ENCODE measurements at places on chromosomes 6 and 20.
A peak's percentile ranks its signal among the peaks of the same experiment; 100 is the strongest.

- no peak for DNase-seq
These were observed 507.8 kb upstream of the CITED2 start for GRCh38 chr6:139882234-139882633.

DNA sequence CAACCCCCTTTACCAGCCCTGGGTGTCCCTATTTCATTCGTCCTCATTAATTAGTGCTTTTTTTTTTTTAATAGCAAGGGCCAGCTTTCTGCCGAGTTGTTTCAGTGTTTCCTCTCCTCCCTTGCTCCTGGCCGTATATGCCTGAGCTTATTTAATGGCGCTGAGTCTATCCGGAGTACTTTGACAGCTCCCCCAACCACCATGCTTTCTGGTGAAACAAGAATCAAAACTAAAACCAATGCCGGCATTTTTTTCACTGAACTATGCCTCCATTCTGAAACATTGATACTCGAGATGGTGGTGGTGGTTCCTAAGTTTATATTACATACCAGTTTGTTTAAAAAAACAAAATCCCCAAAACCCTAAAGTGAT lies 1.2 kb downstream of the DCBLD1 start:
- DNase-seq: peak; percentile 26

DNA sequence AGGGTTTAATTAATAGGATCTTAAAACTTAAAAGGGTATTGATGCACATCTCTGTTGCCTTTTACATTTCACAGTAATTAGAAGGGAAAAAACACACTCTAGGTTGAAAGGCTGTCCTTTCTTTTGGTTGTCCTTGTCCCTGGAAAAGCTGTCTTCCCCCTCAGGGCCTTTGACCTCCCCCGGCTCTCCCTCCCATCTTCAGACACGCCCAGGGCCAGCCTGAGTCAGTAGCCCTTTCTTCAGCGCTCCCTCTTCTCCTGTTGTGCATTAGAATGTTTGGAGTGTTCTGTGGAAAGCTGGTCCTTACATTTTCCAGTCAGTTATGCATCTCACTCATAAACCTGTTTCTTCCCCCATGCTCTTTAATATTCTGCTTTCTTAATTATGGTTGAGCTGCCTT lies 157.0 kb downstream of the MTHFD1L start:
- DNase-seq: no peak

GRCh38 chr6:61592238-61592637 lies 693.8 kb downstream of the KHDRBS2 start:
- no peak for DNase-seq

DNA sequence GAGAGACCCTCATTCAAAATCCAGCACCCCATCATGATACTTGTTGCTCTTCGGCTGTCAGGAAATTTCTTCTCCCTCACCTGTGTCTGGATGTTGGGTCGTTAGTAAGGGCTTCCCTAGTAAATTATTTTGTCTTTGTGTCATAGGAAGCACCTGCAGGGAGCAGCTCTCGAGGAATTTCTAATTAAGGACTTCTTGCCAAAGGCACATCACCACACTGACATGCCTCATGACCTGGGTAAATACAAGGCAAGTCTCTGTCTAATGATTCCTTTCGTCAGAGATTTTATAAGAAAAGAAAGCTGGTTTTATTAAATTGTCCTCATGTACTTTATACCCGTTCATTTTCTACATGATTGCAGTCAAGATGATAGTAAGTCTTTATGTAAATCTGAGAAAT lies at the start of gene NOX3:
NOX3 (minus strand) TSS at position 74 of the 400 bp plus-strand sequence; CDS start at position 35, 39 bp downstream.
- DNase-seq: no peak

- DNase-seq: no peak
These were observed 17.3 kb upstream of the NT5E start for GRCh38 chr6:85432554-85432953.

DNA sequence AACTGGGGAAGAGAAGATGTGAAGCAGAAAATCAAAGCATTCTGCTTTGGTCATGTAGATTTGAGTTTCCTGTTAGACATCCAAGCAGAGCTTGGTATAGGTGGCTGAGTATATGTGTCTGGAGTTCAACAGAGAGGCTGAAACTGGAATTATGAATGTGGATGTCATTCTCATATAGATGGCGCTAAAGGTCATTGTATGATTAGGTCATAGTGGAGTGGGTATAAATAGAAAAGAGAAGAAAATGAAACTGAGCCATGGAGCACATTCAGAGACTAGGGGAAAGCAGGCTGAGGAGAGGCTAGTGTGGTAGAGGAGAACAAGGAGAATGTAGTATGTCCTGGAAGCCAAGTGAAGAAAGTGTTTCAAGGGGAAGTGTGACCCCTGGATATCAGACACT lies 295.6 kb upstream of the PLN start:
- no peak for DNase-seq

DNA sequence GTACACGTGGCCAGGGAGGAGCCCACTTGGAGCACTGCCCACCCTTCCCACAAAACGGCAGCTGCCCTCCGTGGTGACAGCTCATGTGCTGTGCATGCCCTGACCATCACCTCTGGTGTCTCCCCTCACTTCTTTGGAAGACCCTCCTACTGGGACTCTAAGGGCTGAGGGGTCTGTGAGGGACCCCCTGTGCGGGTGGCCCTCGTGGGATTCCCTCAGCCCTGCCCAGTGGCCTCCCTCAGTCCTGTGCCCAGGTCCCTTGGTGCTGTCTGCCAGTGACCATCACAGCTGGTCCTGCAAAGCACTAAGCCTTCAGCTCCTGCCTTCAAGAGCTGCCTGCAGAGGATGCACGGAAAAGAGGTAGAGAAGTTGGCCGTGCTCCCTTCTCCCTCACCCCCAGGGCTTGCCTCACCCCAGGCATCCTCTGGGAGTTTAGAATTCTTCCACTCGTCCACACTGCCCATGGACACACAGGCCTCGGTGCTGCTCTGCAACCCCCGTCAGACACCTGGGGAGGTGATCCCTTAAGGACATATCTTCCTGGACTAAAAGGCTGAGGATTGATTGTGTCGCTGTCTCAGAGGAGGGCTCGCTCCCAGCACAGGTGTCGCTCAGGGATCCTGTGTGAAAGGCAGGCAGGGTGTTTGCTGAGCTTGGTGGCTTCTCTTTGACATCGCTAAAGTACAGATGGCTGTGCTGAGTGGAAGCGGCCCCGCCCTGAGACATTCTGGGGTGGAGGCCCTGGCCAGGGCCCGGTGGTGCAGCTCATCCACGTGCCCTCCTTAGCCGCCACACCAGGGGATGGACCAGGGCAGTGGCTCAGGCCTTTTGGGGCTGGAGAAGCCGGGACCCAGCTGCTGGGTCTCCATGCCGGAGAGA lies 119.5 kb upstream of the FRMD1 start:
- DNase-seq: no peak

DNA sequence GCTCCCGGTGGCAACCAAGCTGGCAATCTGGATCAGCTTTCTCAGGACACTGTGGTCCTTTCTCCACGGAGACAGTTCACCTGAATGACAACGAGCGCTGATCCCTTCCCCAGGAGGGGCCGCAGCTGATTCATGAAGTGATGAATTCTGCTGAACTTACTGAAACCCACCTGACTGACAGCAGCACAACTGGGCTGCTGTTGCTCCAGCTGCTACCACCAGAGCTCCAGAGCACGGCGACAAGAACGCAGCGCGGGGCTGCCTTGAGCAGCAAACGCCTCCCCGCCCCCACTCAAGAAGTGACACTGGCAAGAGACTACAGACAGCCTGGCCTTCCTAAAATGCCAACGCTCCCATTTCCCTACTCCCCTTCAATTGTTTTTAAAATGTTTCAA lies 10.0 kb downstream of the PXDC1 start:
- no peak for DNase-seq

DNA sequence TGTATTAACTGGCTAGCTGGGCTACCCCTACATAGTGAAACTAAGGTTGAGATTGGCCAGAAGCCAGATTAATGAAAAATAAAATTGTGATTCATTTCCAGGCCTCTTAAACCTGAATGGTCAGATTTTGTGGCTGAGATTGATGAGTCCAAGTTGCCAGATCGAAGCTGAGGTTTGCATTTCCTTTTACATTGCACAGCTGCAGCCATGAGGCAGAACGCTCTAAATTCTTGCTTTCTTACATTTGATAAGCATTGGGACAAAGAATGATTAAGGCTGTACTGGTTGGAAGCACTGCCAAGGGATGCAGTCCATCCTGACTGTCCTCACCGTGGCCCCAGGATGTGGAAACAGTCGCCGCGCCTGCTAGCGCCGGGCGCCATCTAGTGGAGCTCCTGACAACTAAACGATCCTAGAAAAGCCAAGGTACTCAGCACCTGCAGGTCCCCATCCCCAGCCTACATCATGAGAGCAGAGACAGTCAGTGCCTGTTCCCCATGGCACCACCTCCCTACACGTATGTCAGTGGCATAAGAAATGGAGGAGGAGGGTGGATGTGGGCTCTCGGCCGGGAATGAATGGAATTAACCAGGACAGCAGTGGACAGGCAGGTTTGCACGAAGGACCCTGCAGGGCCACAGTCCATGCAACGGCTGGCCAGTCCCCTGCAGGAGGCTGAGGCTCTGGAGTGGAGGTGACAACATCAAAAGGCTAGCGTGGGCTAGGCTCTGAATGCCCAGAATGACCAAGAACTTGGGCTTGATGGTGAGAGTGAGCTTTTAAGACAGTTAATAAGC lies 19.0 kb downstream of the PXDC1 start:
- peak; percentile 68 for DNase-seq

- no peak for DNase-seq
These were observed 531.9 kb downstream of the QKI start for GRCh38 chr6:163946437-163946836.

GRCh38 chr6:130843575-130844320 lies 16.5 kb downstream of the SMLR1 start:
- DNase-seq: peak; percentile 53

DNA sequence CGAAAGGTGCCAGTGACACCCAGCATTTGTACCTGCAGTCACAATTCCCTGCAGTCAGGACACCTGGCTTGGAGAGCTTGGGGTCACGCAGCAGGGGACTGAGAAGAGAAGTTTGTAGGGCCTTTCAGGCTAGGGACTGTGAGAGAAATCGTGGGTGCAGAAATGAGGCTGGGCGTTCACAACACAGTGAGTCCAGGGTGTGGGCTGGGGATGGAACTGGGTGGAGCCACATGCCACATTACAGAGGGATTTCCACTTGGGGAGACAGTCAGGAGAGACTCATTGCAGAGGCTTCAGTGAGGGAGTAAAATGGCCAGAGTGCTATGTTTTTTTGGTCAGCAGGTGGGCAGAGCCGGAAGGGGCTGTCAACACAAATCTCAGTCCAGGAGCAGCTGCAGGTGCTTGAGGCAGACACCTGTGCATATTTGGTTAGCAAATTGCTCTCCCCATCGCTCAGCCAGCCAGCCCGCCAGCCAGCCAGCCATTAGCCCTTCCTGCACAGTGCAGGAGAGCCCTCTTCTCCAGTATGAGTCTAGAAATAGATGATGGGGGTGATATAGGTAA lies 7.4 kb downstream of the ITPR3 start:
- no peak for DNase-seq

GRCh38 chr6:14100138-14100537 lies 17.4 kb upstream of the CD83 start:
- no peak for DNase-seq

DNA sequence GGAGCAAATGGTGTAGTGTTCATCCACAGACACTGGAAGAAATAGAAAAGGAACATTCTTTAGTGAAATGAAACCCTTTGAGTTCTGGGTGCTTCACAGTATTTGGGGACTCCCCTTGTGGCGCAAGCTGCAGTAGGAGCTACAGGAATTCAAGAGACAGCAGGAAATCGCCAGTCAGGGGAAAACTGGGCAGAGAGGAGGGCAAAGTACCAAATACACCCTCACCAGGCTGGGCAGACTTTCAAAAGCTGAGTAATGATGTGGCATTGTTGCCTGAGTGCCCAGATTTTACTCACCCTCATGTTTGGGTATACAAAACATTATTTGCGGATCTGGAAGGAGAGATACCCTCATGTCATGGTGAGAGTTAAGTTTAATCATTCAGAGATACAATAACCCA lies 97.9 kb downstream of the SOD2 start:
- DNase-seq: no peak

DNA sequence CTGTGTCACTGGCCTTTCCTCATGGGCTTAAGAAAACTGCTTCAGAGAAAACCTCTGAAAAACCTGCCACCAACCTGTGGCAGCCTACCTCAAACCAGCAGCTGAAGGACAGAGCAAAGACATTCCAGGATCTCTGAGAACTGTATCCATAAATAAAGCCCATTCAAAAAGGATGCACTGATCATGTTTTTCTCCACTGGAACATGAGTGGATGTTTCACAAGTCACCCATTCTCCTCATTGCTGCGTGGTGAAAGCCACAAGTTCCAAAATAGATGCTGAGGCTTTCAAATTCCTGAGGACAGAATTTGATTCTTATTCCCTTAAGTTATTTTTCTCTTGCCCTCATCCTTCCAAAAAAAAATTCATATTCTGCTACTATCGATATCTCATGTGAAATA lies 280.6 kb downstream of the KHDC1L start:
- DNase-seq: no peak

Data from activated CD4-positive, alpha-beta T cell treated with anti-CD3 and anti-CD28 coated beads, Interleukin-2, Interleukin-6, amounts not matched to agents 100 ng/mL and 50 ng/mL, durations not matched to agents 16 hours and 8 hours (primary cell).